Activated T-cell treated with anti-CD3 and anti-CD28 coated beads, Interleukin-2, amount 50 U/mL, for 4 hours (primary cell): ENCODE measurements at places on chromosomes 5 and 9. TPM values are rescaled to one million over a fixed set of nuclear protein-coding genes. Genes with fewer than 3 reads are reported as not detected.

DNA sequence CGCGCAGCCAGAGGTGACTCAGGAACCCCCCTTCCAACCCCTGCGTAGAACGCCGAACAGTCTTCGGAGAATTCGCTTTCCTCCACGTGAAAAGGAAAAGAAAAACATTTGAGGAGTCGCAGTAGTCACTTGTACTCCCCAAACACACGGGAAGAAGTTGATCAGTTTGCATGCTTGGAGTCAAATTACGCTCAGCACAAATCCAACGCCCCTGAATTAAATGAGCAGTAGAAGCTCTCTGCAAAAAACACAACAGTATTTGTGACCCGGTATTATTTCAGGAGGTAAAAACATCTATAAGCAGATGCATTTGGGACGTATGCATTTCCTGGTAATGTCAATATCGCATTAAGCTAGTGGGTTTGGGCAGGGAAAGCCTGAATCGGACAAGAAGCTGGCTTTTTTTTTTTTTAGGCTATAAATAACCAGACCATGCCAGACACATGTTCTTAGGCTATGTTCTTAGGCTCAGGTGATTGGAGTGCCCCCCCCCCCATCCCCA, 854 bp upstream of the ARL15 start:
- DNase-seq: no peak

DNA sequence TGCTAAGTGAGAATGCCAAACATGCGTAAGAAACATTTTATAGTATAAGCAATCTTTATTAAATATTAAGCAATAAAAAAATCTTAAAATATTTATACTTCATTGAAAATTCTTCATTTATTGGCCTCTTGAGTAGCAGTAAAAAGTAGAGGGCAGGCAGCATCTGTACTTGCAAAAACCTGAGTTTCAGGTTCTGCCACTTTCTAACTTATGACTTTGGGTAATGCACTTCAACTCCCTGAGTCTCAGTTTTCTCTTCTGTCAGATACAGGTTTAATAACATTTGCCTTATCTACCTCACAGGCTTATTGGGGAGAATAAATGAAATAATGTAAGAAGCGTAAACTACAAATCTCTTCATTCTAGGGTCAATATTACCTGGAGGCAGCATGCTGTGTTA, 19.8 kb upstream of the MCTP1 start:
- no peak for DNase-seq

DNA sequence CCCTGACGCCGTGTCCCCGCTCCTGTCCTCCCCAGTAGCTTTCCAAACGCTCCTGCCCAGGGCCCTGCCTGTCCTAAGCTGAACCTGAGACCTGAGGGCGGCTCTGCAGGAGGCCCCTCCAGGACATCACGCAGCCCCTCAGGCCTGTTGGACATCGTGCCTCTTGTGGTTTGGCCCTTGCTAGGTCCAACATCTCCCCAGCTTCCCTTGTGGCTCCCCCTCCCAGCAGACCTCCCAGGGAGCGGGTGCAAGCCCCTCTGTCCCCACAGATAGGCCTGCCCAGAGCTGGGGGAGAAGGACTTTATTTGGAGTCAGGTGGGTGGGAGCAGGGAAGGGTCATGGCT, 4.1 kb downstream of the OBP2B start:
- DNase-seq: no peak

- no peak for DNase-seq
Observed at GRCh38 chr5:122172207-122172606, 42.9 kb downstream of the ZNF474 start.

The SLF1 gene
- 7.5 TPM for total RNA-seq

GRCh38 chr5:150625831-150626746, 14.4 kb upstream of the SYNPO start:
- DNase-seq: no peak

The SPACA9 gene
- 0.82 TPM for total RNA-seq

DNA sequence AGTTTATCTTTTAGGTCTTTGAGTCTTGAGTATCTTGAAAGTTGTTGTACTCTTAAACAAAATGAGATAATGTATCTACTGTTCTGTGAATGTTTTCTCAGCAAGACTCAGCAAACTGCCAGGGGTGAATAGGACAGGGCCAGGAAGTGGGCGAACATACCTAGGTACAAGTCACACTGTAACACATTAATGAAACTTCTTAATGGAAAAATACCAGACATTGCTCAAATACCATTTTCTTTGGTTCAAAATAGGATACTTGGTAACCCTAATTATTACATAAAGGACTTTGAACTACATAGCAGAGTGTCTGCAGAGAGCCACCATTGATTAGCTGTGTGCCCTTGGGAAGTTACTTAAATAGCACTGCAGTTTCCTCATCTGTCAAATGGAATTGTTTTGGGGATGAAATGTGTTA, 197.5 kb downstream of the ARHGEF28 start:
- no peak for DNase-seq

- DNase-seq: no peak
Observed at GRCh38 chr9:15570769-15571168, 17.9 kb downstream of the CCDC171 start.

DNA sequence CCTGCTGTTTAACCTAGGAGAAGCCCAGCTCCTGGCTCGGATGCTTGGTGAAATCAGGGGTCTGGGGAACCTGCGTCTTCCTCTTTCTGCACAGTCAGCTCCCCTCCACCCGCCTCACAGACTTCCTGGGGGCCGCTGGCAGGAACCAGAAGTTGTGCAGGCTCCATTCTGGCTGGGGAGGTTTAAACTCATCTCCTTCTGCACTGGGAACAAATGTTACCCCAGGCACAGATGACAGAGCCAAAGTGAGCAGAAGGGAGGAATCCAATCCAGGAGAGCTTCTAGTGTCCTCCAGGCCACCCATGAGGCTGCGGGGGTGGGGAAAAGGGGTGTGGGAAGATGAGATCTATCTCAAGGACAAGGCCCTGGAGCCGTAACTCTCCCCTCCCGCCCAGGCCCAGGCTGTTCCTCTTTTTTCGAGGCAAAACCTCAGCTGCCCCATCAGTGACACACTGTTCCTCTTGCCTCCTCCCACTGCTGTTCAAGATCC, 31.2 kb downstream of the KCNMB1 start:
- DNase-seq: no peak
